ENCODE measurements at places on chromosomes 6 and 20.

DNA sequence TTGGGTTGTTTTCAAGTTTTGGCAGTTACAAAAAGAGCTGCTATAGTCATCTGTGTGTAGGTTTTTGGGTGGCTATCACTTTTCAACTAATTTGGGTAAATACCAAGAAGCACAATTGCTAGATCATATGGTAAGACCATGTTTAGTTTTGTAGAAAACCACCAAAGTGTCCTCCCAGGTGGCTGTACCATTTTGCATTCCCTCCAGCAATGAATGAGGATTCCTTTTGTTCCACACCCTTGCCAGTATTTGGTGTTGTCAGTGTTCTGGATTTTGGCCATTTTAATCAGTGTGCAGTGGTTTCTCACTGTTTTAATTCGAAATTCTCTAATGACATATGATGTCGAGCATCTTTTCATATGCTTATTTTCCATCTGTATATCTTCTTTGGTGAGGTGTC, 457.5 kb upstream of the ARID1B start:
- no peak for DNase-seq

DNA sequence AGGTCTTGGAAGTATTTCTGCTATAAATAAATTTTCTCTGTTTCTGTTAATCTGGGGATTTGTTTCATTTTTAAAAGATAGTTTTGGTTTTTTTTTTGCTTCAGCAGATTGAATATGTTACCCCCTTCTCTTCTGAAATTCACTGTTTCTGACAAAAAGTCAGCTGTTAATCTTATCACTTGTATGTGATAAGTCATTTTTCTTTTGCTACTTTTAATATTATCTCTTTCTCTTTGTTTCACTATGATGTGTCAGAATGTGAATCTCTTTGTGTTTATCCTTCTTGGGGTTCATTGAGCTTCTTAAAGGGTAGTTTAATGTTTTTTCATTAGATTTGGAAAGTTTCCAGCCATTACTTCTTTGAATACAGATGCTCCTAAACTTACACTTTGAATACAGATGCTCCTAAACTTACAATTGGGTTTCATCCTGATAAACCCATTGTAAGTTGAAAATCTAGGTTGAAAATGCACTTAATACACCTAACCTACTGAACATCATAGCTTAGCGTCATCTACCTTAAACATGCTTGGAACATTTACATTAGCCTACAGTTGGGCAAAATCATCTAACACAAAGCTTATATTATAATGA, 154.2 kb upstream of the COL21A1 start:
- DNase-seq = no peak

DNA sequence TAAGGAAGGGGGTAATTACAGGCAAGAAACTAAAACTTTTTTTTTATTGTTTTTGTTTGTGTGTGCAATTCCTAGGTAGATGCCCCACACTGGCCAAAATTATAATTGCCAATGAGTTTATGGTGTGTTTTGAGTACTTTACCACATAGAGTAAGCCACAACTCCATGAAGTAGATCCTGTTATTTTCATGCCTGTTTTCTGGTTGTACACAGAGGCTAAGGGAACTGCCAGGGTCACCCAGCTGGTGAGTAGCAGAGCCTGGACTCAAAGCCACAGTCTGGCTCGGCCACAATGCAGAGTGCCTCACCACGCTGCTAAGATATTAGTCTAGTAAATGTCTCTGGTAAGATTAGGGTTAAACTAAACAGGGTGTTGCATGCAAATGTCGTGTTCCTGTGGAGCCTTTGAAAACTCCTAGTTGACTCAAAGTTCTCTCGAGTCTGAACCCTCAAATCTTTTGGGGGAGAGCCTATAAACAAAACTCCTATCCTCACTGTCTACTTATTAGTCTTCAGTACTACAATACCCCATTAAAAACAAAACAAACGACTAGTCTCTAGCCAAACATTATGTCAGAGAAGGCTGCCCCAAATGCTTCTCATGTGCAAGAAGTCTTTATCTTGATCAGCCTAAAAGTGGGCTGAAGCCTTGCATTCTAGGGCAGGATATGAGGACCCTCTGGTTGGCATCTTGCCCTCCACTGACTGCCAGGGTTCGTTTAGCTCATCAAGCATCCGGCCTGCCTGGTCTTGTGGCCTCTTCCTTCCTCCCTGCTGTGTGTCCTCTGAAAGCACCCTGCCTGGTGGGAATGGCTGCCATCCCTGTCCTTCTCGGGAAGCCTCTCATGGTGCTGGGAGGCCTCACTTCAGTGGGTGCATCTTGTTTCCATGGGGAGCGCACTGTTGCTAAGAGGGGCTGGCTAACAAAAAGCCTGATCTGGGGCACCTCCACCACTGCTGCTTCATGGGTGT, 4.2 kb downstream of the DUSP22 start:
- DNase-seq = no peak

- DNase-seq = no peak
These were observed 43.2 kb downstream of the PHIP start for GRCh38 chr6:79034865-79035264.

GRCh38 chr20:48632017-48632824, 195.6 kb downstream of the PREX1 start:
- DNase-seq = no peak

DNA sequence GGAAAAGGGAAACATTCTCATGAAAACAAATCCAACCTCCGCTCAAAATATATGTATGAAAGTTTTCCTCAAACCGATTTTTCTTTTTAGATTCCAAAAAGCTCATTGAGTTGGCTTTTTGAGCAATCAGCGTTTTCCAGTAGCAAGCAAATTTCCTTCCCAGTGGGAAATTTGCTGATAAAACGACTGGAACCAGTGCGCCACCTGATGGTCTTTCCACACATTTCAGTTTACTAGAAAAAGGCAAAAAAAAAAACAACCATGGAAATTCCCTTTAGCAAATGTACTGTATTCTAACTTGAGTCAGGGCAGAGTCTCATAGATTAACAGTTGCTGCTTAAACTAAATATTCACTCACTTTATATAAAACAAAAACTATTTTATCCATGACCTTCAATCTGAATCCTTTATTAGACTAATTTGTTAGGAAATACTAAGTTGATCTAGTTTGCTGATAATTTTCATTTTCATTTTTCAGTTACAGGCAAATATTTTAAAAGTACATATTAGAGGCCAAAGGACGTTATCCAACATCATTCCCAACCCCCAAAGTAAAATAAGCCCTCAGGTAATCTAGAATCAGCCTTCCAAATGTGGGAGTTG, 271.5 kb downstream of the FOXA2 start:
- DNase-seq = no peak

- no peak for DNase-seq
These were observed 62.5 kb downstream of the CNKSR3 start for GRCh38 chr6:154447954-154448353.

All from AG04449 (cell line).